ENCODE measurements at places on chromosomes 2 and 18. TPM values are rescaled to one million over a fixed set of nuclear protein-coding genes. Genes with fewer than 3 reads are reported as not detected.

ANKRD53 gene
- total RNA-seq = 0.73 TPM

SGPP2 gene
- total RNA-seq = not detected

SATB2 gene
- total RNA-seq = 4.5 TPM

CTAGE1 gene
- total RNA-seq = not detected

STAT4 gene
- total RNA-seq = not detected

LRP1B gene
- 0.20 TPM for total RNA-seq

TXNDC2 gene
- total RNA-seq = not detected

HOXD3 gene
- total RNA-seq = 4.6 TPM

CAPN13 gene
- not detected for total RNA-seq

FAM161A gene
- total RNA-seq = 1.5 TPM

ANKRD23 gene
- not detected for total RNA-seq

RGPD3 gene
- 0.13 TPM for total RNA-seq

Data from mammary microvascular endothelial cell (primary cell).